ENCODE measurements at places on chromosomes 13 and 19.

- no peak for DNase-seq
These were observed 597.7 kb downstream of the GPC6 start for GRCh38 chr13:93824286-93824685.

GRCh38 chr13:95106562-95106961, 194.7 kb downstream of the ABCC4 start:
- DNase-seq: no peak

DNA sequence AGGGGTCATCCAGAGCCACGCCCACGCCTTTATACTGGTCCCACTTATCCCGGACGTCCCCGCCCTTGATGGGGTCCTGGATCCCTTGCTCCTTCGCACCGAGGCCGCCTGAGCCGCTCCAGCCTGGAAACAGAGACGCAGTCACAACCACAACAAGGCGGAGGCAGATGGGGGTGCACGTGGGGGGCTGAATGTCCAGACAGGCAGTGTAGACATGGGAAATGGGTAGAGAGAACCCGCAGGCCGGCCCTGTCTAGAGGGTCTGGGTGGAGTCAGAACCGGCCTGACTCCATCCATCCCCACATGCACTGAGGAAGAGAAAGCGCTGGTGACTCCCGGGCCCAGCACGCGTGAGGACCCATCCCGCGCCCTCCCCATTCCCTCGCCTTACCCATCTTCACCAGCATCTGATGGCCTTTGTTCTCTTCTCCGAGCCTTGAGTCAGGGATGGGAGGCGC, 23.0 kb downstream of the CHERP start:
- no peak for DNase-seq

GRCh38 chr19:38162094-38162493, 61.9 kb downstream of the DPF1 start:
- DNase-seq: no peak

- no peak for DNase-seq
These were observed 55.5 kb downstream of the MLLT1 start for GRCh38 chr19:6224308-6224675.

GRCh38 chr13:82713687-82714405, 1168.4 kb downstream of the SLITRK1 start:
- DNase-seq: no peak

Measured in CD4-positive, alpha-beta memory T cell (primary cell).